Activated T-cell treated with anti-CD3 and anti-CD28 coated beads for 24 hours (primary cell): ENCODE measurements at places on chromosomes 3 and 15.

DNA sequence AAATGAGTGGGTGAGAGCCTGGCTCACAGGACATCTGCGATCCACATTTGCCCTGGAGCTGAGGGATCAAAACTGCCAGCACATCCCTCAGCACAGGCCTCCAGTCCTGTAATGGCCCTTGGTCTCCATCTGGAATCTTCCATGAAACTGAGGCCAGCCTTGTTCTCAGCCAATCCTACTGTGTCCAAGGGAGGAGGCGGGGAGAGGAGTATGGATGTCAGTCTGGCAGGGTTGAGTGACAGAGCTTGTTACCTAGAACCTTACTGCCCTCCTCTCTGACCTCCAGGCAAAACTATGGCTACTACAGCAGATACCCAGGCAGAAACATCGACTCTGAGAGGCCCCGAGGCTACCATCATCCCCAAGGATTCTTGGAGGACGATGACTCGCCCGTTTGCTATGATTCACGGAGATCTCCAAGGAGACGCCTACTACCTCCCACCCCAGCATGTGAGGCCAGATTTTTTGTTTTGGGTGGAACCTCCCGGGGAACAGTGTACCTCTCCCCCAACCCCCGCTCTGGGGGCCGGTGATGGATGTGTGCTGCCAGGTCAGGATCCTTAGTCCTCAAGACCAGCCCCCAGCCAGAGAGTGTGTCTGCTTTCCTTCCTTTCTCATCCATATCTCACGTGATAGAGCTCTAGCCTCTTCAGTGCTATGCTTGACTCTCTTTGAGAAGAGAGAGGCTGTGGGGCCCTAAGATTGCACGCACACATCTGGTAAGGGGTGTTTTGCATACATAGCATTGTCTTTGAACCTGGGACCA lies 41.3 kb downstream of the CHDH start:
- no peak for DNase-seq

- DNase-seq, result no peak
Observed at GRCh38 chr3:81518945-81519344, 242.5 kb downstream of the GBE1 start.

DNA sequence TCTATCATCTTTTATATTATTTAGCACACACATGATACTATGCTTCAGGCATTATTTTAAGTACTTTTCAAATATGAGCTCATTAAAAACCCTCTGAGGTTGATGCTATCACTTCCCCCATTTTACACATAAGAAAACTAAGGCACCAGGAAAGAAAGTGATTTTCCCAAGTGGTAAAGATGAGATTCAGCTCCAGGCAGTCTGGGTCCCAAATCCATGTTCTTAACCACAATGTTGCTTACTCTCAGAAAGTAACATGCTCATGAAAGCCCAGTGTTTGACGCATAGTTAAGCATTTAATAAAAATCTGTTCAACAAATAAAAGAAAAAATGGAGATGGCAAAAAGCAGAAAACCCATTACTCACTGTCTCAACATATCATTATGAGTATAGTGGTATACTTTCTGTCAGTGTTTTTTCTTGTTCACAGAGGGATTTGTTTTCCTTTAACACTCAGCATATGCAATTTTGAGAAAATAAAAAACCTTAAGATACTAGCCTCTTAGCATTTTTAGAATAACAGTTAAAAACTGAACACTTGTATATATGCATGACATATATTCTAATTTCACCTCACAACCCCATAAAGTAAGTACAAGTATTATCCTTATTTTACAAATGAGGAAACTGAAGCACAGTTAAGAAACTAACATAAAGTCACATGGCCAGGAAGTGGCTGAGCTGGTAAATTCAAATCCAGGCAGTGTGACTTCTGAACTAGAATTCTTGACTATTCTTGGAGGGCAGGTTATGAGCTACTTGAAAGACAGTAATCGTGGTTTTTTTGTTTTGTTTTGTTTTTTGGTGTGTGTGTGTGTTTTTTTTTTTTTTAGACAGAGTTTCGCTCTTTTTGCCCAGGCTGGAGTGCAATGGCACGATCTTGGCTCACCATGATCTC lies 10.4 kb downstream of the PEAK1 start:
- DNase-seq, result no peak

DNA sequence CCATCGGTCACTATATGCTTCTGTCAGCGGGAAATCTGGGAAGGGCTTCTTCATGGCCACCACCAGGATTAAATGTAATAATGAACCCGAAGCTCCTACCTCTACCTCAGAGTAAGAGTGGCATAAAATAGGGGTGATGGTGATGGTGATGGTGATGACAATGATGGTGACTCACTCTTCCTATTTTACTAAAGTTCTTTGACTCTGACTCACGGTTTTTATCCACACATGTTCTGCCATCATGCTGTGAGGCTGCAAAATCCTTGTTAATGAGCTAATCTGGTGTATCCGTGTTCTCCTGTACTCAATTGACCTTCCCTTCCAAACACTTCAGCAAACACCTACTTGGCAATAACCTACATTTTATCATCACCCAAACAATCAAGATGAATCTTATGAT lies 18.3 kb upstream of the FOXP1 start:
- no peak for DNase-seq

DNA sequence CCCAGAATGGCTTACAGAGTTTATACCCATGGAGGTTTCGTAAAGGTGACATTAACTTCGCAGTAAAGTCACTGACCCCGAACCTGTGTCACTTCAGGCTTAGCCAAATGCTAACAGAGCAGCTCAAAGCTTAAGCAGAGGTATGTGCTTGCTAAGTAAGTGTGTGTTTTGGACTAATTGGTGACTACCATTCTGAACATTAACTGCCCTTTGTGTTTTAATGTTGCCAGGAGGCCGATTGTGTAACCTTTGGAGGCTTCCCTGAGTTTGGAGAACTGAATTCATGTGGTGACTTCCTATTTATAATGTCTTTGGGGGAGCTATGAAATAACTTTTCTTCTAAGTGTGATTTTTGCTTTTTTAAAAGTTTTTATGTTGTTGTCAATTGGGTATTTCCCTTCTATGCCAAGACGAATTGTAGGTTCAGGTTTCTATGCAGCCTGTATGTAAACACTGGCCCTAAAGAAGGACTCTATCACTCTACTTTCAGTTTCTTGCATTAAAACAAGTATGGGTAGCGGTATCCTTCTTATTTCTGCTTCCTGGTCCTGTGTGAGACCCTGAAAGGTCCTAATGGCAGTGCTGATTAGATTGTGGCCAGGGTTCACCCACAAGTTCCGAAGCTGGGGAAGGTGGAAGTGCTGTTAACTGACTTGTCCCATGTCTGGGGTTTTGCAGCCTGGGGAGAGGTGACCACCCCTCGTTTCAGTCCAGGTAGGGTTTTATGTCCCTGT lies 86.3 kb downstream of the IGF1R start:
- DNase-seq, result no peak

DNA sequence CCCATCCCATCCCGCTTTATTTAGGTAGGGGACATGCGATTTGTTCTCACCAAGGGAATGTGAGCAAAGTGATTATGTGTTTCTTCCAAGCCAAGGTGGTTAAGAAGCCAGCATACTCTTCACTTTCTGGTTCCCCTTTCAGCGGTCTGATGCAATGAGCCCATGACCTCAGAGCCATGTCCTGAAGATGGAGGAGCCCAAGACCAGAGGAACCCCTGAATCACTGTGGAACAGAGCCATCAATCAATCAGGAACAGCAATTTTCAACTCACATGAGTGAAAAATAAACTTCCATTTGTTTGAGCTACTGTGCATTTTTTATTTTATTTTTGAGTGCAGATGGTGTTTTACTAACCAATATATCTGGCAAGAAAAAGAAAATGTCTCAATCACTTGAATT lies 10.8 kb downstream of the THRB start:
- DNase-seq, result no peak

GRCh38 chr15:36313021-36313420 lies 266.4 kb upstream of the CDIN1 start:
- DNase-seq, result no peak

DNA sequence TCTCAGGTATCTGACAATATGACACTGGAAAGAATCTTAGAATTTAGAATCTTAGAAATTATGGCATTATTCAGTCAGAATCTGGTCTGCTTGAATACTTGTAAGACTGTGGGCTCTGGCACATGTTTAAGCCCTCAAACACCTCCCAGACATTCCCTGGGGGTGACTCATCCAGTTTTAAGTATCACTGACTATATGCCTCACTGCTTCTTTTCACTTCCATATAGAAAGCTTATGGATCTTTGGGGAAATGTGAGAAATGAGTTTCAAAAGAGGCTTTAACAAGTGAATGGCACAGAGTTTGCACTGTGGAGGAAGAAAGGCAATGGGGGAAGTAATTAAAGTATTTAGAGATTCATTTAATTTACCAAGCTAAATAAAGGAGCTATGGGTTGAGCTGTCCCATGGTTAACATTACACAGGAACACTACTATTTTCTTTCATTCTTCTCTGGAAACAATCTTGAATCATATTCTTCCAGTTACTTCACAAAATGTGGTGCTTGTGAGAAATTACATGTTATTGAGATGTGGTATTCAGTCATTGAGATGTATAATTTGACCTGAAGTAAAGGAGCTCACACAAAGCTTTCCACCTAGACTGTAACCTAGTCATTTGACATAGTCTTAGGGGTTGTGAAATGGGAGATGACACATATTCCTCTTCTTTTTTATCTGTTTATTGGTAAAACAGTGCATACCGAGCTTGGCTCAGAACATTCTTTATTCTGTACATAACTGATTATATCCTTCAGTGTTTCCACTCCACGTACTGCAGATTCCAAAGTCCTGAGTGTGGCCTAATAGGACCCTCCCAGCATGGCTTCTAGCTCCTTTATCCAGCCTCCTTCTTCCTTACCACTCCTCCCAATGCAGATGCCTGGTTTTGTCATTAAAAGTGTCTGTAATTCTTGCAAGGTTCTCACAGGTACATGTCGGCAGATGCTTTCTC lies 544.6 kb upstream of the NECTIN3 start:
- no peak for DNase-seq
